Omental fat pad (tissue), 4 donors: ENCODE measurements at places on chromosomes 7 and 10.

DNA sequence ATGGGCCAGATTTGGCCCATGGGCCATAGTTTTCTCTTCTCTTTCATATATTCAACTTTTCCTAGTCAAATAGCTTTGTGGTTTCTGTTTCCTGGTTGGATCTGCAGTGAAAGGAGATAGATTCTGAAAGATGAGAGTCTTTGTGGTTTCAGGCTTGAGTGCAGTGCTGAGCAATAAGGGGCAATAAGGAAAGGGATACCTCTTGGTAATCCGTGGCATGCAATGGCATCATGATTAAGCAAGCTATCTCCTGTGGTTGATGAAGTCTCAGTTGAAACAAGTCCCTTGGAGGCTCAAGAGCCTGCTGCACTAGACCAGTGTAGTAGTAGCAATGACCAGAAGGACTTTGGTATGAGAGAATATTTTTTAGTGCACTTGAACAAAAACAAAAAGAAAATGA, 187.7 kb upstream of the CNTNAP2 start:
- no peak for DNase-seq

DNA sequence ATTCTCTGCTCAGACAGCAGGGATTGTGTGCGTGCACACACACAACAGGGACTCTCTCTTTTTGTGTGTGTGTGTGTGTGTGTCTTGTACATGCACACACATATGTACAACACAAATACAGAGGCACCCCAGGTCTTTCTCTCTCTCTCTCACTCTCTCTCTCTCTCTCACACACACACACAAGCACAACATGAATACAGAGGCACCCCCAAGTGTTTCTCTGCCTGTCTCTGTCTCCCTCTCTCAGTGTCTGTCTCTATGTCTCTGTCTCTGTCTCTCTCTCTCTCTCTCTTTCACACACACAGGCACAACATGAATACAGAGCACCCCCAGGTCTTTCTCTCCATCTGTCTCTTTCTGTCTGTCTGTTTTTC, 746 bp downstream of the NPFFR1 start:
- no peak for DNase-seq

- no peak for DNase-seq
These were observed 22.7 kb upstream of the GTF2IRD1 start for GRCh38 chr7:74430961-74431466.

DNA sequence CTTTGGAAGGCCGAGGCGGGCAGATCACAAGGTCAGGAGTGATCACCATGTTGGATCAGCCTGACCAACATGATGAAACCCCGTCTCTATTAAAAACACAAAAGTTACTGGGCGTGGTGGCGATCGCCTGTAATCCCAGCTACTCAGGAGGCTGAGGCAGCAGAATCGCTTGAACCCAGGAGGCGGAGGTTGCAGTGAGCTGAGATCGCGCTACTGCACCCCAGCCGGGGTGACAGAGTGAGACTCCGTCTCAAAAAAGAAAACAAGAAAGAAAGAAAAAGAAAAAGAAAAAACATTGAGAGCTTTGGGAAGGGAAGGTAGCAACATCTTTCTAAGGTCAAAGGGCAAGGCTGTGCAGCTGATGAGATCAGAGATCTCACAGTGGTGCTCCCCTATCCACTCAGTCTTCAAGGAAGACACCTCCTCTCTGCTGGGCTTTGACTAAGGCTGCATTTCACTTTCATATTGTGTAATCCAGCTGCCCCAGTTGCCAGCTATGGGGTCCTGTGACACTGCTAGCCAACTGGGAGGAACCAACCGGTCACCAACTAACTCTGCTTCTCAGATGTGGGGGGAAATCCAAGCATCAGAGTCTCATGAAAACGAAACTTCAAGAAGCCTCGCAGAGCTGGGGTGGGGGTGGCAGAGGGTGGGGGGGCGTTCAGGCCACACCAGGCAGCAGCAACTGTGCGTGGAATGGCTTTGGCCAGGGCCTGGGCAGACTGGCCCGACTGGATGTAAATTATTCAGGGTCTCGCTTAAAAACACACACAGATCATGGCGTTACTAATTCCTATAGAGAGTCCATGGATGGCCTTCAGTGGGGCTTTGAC, 1.5 kb downstream of the IL15RA start:
- DNase-seq: no peak

GRCh38 chr7:141074162-141074991, 513 bp downstream of the TMEM178B start:
- DNase-seq: no peak

- no peak for DNase-seq
These were observed 65.0 kb upstream of the IL6 start for GRCh38 chr7:22662036-22662435.
